ENCODE measurements at places on chromosomes 5 and 9. TPM values are rescaled to one million over a fixed set of nuclear protein-coding genes. Genes with fewer than 3 reads are reported as not detected.

Gene PHYHD1
- not detected for total RNA-seq

Gene PCDHB14
- total RNA-seq, result not detected

Gene CCDC112
- total RNA-seq, result 3.5 TPM

Gene MYMK
- not detected for total RNA-seq

Gene ECM2
- total RNA-seq, result not detected

Gene PCDHGB2
- 0.45 TPM for total RNA-seq

Gene FCN1
- total RNA-seq, result 12.4 TPM

Gene CMYA5
- total RNA-seq, result 0.15 TPM

Gene MARCHF11
- total RNA-seq, result not detected

Gene N4BP3
- total RNA-seq, result 8.5 TPM

Gene STPG3
- total RNA-seq, result 0.62 TPM

Gene HINT1
- total RNA-seq, result 264 TPM

Gene PKD2L2
- total RNA-seq, result not detected

Gene SPINK7
- total RNA-seq, result not detected

Gene MARVELD2
- 0.12 TPM for total RNA-seq

Gene CKMT2
- not detected for total RNA-seq

Gene RUSC2
- 0.18 TPM for total RNA-seq

Gene PHF24
- total RNA-seq, result not detected

Gene LCN1
- total RNA-seq, result not detected

Gene PARP8
- 204 TPM for total RNA-seq

Gene KCNT1
- 0.37 TPM for total RNA-seq

Gene GFI1B
- total RNA-seq, result 1.1 TPM

Gene FAM169A
- 16.1 TPM for total RNA-seq
